Thoracic aorta (tissue), 2 donors: ENCODE measurements at places on chromosomes 1 and 21. TPM values are rescaled to one million over a fixed set of nuclear protein-coding genes. Genes with fewer than 3 reads are reported as not detected.
A peak's percentile ranks its signal among the peaks of the same experiment; 100 is the strongest.

The FYB2 gene
- not detected for total RNA-seq

- H3K27ac ChIP-seq: no peak overlapping the region
- H3K27me3 ChIP-seq: no peaks in the 10 kb centered on the region
- H3K4me1 ChIP-seq: peaks cover 14% of the 10 kb centered on the region
- H3K36me3 ChIP-seq: peaks cover 5% of the 10 kb centered on the region
Observed at GRCh38 chr1:35298464-35298863, 30.0 kb downstream of the ZMYM4 start.

DNA sequence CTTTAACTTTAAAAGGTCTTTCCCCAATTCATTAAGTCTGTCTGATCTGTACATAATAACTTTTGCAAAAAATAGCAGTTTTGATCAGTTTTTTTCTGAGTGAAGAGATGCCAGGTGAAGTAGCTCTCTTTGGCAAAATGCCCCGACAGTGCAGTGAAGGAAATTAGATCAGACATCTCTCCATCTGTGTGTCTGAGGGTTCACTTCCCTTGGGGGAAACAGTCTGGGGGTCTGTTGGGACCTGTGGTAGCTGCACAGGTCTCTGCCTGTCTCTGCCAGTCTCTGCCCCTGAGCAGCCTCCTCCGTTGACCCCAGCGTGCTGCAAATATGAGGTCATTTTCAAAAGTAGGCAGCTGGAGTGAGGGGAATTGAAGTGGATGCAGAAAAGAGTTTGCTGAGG, 54.5 kb downstream of the TBCE start:
- H3K27me3 ChIP-seq: no peaks in the 10 kb centered on the region

DNA sequence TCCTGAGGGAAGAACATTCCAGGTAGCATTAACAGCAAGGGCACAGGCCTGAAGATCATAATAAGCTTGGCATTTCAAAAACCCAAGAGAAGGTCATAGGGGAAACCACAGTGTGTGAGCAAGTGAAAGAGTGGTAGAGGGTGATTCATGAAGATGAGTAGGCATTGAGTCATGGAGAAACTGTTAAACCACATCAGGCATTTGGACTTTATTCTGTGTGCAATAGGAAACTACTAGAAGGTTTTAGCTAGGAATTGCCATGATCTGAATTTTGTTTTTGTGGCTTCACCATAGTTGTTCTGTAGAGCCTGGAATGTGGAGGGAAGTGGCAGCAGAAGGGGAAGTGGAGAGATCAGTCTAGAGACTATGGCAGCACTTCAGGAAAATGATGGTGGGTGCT, 359.0 kb upstream of the PTBP2 start:
- H3K36me3 ChIP-seq: no peaks in the 10 kb centered on the region
- no peak overlapping the region for H3K27ac ChIP-seq
- H3K4me3 ChIP-seq: no peak overlapping the region
- H3K27me3 ChIP-seq: no peaks in the 10 kb centered on the region
- no peaks in the 10 kb centered on the region for H3K4me1 ChIP-seq

- no peaks in the 10 kb centered on the region for H3K27me3 ChIP-seq
- H3K4me3 ChIP-seq: peak overlapping the region; percentile 97
- peaks cover 17% of the 10 kb centered on the region for H3K36me3 ChIP-seq
- no peak overlapping the region for H3K27ac ChIP-seq
- peaks cover 27% of the 10 kb centered on the region for H3K4me1 ChIP-seq
Observed at GRCh38 chr1:204406621-204407020, 5.0 kb downstream of the PPP1R15B start.

The EEIG2 gene
- total RNA-seq: 15.0 TPM

DNA sequence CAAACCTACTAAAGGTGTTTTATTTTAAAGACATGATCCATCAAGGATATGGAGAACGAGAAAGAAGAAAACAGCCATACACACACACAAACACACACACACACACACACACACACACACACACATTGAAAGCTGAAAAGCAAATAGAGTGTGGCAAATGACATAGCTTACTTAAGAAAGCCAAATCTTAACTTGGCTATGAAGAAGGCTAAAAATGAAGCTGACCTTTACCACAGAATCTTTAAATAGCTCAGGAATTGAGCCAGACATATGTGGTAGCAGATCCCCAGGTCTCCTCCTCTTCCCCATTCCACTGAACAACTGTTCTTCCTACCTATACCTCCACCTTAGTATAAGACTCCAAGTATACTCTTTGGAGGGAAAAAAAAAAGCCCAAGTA, 185.6 kb downstream of the CLEC20A start:
- no peak overlapping the region for H3K4me3 ChIP-seq
- no peaks in the 10 kb centered on the region for H3K27me3 ChIP-seq
- H3K36me3 ChIP-seq: no peaks in the 10 kb centered on the region
- H3K4me1 ChIP-seq: no peaks in the 10 kb centered on the region
- DNase-seq: no peak
- H3K27ac ChIP-seq: no peak overlapping the region

GRCh38 chr1:47663286-47663685, 225.4 kb downstream of the FOXD2 start:
- H3K27me3 ChIP-seq: no peaks in the 10 kb centered on the region
- H3K27ac ChIP-seq: no peak overlapping the region
- H3K4me1 ChIP-seq: no peaks in the 10 kb centered on the region
- H3K36me3 ChIP-seq: no peaks in the 10 kb centered on the region
- DNase-seq: no peak

DNA sequence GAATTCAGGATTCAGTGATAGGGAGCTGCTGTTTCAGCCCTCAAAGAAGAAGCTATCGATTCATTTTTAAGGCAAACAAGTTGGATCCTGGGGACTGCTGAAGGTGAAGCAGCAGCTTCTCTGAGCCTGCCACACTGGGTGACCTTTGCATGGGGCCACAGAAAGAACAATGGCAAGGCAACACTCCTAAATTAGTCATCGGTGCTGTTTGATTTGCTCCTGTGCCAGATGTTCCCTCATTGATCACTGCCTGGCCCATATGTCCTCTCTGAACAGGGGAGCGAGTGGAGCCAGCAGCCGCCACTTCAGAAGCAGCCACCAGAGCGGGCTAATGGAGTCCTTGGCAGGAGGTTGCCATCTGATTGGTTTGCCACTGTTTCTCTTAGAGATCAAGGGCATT, 391.5 kb downstream of the NTNG1 start:
- H3K27me3 ChIP-seq: no peaks in the 10 kb centered on the region
- H3K27ac ChIP-seq: no peak overlapping the region
- DNase-seq: no peak
- H3K4me1 ChIP-seq: no peaks in the 10 kb centered on the region
- H3K4me3 ChIP-seq: no peak overlapping the region

DNA sequence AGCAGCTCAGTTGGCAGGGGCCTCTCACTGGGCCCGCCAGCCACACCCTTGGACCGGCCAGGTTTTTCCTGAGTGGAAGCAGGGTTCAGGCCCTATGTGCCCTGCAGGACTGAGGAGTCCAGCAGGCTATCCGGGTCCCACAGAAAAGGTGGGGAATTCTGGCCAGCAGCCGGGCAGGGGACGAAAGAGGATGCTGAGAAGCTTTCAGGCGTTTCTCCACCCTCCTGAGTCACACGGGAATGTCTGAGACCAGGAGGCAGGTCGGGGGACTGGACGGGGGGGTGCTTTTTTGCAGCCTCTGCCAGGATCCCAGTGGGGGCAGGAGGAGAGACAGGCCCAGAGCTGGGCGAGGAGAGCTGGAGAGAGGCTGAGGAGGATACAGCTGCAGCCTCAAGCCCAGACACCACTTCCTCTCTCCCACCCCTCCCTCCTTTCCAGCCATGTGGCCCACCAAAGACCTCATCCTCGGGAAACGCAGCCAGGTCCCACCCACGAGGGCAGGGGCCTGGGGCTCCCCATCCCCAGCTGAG, 105.4 kb downstream of the SPSB1 start:
- no peaks in the 10 kb centered on the region for H3K27me3 ChIP-seq
- H3K4me3 ChIP-seq: no peak overlapping the region
- DNase-seq: no peak

DNA sequence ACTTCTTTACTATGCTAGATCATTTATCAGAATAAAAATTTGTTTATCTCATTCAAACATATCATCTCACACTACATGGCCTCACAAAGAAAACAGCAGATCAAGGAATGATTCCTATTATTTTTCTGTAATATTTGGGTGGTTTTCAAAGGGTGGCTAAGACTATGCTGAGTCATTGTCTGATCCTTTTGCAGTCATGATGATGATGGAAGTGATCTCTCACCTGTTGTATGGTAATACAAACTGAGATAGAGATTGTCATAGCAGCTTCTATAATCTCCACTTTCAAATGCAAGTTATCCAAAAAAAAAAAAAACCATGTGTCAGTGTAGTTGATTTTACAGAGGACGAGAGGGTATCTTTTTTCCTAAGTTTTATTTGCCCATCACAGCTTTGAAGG, 37.2 kb upstream of the GBP5 start:
- no peak overlapping the region for H3K4me3 ChIP-seq
- no peak for DNase-seq
- no peaks in the 10 kb centered on the region for H3K27me3 ChIP-seq
- H3K27ac ChIP-seq: no peak overlapping the region

- H3K4me3 ChIP-seq: no peak overlapping the region
- H3K4me1 ChIP-seq: no peaks in the 10 kb centered on the region
- H3K36me3 ChIP-seq: no peaks in the 10 kb centered on the region
Observed at GRCh38 chr1:29971703-29972102, 735.4 kb downstream of the PTPRU start.

DNA sequence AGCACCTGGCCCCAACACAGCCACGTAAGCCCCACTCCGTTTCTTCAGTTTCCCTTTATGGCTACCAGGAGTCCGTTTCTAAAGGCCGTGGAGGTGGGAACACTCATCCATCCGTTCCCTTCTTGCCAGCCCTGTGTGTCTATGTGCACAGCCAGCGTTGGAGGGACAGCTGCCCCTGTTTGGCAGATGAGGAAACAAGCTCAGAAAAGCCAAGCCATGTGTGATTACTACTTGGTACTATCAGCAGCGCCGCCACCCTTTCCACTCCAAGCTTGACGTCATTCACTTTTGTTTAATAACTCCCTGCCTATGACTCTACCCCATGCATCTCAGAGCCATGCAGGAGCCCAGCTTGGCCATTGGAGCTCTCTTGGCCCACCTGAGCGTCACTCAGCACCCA, 3.5 kb downstream of the LRP8 start:
- H3K27me3 ChIP-seq: no peaks in the 10 kb centered on the region
- H3K4me1 ChIP-seq: peaks cover 7% of the 10 kb centered on the region
- H3K4me3 ChIP-seq: no peak overlapping the region

The TMEM269 gene
- 0.35 TPM for total RNA-seq

GRCh38 chr1:171610385-171610784, 11.7 kb upstream of the MYOCOS start:
- no peaks in the 10 kb centered on the region for H3K27me3 ChIP-seq
- DNase-seq: no peak
- no peaks in the 10 kb centered on the region for H3K36me3 ChIP-seq

DNA sequence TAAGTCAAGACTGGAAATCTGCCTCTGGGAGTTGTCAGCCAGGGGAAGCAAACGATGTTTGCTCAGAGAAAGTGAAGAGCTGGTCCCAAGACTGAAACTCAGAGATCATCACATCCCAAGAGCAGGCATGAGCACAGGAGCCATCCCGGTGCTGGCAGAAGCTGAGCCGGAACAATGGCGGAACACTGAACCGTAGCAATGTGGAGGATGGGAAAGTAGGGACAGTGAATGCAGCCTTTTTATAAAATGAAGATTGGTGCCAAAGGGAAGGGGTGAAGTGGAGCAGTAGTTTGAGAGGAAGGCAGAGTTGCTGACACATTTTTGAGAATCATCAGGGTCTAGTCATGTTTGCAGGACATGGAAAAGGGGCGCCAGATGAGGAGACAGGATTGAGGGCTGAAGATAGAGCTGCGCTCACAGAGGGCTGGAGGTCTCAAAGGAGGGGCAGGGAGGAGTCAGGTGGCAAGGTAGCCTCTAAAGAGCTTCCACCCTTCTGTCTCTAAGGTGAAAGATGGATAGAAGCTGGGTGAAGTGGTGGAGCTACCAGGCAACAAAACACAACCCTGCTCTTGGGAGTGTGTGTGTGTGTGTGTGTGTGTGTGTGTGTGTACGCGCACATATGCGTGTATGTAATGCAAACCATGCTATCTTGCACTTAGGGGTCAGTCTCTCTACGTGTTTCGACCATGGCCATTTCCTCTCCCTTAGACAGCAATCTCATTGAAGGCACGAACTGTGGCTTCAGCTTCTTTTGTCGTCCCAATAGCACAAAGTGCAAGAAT, 94.3 kb upstream of the IRF2BP2 start:
- H3K4me3 ChIP-seq: no peak overlapping the region
- H3K4me1 ChIP-seq: peaks cover 14% of the 10 kb centered on the region
- no peaks in the 10 kb centered on the region for H3K27me3 ChIP-seq
- no peak overlapping the region for H3K27ac ChIP-seq
- no peak for DNase-seq
- no peaks in the 10 kb centered on the region for H3K36me3 ChIP-seq

DNA sequence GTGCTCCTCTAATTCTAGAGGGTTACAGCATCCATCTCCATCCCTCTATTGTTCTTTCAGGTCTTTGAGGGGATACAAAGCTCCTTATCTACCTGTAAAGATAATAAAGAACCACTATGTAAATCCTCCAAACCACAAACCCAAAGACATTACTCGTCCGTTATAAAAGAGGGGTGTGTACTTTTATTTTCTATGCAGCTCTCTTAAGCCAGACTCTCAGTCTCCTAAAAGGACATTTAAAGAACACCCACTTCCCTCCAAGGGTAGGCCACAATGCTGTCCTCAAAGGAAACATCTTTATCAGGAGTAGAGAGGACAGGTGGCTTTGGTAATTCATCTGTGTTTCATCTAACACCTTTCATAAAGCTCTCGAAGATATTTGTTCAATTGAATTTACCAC, 67.9 kb upstream of the DYNLT5 start:
- H3K27me3 ChIP-seq: no peaks in the 10 kb centered on the region
- H3K4me1 ChIP-seq: peaks cover 21% of the 10 kb centered on the region
- DNase-seq: no peak

DNA sequence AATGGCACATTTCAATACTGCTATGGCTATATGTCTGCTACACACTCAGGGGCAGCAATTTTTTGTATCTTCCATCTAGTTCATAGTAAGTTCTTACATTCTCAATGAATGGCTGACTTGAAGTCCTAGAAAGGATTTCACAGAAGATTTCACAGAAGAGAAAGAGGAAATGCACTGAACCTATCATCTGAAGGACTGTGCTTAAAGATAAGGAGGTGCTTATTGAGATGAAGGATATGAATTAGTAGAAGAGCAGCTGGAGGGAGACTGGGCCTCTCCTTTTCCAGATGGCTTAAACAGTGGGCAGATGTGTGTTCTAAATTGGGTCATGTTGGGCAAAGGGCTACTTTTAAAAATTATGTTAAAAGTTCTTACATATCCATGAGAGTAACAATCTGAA, 14.6 kb downstream of the ADAR start:
- H3K27ac ChIP-seq: no peak overlapping the region
- no peaks in the 10 kb centered on the region for H3K27me3 ChIP-seq
- H3K4me3 ChIP-seq: no peak overlapping the region
- no peak for DNase-seq
- H3K36me3 ChIP-seq: peaks cover 84% of the 10 kb centered on the region
